ENCODE measurements at places on chromosomes 5 and 9. TPM values are rescaled to one million over a fixed set of nuclear protein-coding genes. Genes with fewer than 3 reads are reported as not detected.

DNA sequence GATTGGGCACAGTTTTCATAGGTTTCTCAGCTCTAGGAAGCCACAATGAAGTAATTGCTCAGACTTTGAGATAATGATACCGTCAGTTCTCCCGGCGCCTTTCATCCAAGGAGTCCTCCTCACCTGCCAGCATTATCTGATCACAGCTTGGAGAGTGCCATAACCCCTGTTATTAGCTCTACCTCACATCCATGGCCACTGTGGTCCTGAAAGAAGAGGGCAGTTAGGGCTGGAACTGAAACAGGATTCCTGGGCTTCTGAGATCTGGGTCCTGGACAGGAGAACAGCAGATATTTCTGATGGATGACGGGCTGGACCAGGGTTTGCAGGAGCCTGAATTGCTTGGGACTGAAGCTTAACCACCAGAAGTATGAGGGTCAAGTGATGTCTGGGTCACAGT is 13.5 kb downstream of the RGS3 start:
- no peak for DNase-seq

- DNase-seq: no peak
Measured at GRCh38 chr5:148998174-148998797, 64.6 kb downstream of the SH3TC2 start.

DNA sequence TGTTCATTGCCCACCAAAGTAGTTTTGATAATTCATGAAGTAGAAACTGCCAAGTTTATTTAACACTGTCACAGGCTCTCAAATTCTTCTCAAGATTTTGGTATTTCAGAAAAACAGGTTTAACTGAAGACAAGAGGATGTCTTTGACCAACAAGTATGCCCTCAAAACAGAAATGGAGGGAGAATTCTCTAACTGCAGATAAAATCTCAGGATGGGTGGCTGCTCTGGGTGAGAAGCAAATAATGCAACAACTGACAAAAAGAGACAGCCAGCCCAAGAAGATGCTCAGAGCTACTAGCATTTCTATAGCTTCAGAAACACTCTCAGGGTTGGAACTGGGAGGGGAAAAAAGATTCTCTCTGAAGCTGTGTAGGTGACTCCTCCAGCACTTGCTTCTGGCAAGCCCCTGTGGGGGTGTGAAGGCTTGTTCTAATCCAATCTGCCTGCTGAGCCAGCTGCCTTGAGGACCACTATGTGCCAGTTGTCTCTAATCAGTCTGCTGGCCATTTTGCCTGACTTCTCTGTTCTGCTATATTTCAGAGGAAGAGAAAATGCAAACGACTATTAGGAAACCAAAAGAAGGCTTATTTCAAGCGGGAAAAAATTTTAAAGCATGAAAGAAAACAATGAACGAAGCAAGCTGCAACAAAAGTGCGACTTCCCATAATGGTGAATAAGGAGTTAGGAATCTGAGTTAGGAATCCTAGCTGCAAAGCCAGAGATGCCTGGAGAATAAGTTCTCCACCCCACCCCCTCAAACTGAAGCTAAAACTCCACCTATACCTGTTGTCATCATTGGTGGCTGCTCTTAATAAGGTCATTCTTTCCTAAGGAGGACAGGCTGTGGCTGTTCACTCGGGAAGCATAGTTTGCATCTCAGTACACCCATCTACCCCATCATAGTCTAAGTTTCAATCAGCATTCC is 147.5 kb downstream of the GNAQ start:
- DNase-seq: no peak

Gene DAB2
- 103 TPM for total RNA-seq

Gene FOXI1
- total RNA-seq: 0.10 TPM

Gene FUBP3
- 37.9 TPM for total RNA-seq

Gene BARX1
- total RNA-seq: not detected

Gene CDKN2AIPNL
- total RNA-seq: 16.0 TPM
